ENCODE measurements at places on chromosomes 4 and X. TPM values are rescaled to one million over a fixed set of nuclear protein-coding genes. Genes with fewer than 3 reads are reported as not detected.

The PDGFC gene
- 21.0 TPM for total RNA-seq

The MAGEA8 gene
- not detected for total RNA-seq

The ZXDA gene
- 6.4 TPM for total RNA-seq

The PCDH18 gene
- total RNA-seq = 31.6 TPM

The DAPP1 gene
- not detected for total RNA-seq

The PDK3 gene
- total RNA-seq = 31.1 TPM

The LRCH2 gene
- 5.2 TPM for total RNA-seq

The PWWP3B gene
- total RNA-seq = not detected

The RBMXL3 gene
- total RNA-seq = not detected

The GC gene
- total RNA-seq = 30.0 TPM

The SSX4B gene
- not detected for total RNA-seq
